SHP77 (cell line): ENCODE measurements at places on chromosomes 3 and 15.

DNA sequence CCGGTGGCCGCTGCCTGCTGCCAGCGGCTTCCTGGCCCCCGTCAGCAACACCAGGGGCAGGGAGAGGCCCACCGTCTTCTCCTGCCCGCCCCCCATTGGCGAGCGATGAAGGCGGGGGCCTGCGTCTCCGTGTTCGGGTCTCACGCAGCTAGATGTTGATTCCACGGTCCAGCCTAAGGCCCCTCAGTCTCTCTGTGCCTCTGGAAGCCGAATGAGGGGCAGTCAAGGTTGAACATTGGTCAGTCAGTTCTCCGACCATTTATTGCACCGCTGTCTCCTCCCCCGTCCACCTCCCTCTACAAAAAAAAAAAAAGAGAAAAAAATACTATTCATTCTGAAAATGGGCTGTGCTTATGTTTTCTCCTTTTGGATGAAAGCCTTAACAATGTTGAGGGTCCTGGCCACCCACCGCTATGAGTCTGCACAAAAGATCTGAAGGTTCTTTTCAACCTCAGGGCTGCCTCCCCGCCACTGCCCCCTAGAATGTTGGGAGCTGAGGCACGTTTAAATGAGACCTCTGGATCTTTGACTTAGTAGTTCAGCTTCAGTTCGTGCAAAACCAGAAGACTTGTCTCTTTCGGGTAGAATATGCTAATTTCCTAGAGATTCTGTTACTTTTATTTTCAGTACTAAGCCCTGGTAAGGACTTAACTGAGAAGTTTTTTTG, 736 bp downstream of the IREB2 start:
- DNase-seq, result no peak

DNA sequence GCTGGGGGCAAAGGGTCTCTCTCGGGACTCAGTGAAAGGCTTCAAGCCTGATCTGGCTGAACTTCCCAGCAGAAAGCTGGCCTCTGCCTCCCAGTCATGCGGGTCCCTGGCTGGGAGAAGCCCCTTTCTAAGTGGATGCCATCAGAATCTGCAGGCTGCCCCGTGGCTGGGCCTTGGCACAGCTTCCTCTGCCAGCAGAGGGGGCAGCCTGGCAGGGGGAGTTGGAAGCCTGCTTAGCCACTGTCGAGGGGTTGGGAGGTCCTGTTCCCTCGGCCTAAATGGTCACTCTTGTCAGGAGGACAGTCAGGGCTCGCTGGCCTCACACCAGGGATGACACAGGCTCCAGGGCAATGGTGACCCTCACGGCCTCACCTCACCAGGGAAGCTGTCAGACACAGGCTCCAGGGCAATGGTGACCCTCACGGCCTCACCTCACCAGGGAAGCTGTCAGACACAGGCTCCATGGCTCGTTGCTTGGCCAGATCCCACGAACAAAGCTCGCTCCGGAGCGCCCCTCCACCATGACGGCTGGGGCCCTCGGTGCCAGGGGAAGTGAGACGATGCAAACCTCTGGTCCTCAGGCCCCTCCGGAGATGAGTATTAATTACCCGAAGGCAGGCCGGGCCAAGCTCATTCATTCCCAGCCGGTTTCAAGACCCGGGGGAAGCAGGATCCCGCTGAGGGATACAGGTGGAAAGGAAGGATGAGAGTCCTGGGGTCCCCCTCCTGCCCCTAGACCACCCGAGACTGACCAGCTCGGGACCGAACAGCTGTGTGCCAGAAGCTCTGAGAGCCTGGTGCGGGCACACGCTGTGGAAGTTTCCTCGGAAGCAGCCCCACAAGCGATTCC, 151.0 kb downstream of the CHSY1 start:
- no peak for DNase-seq

DNA sequence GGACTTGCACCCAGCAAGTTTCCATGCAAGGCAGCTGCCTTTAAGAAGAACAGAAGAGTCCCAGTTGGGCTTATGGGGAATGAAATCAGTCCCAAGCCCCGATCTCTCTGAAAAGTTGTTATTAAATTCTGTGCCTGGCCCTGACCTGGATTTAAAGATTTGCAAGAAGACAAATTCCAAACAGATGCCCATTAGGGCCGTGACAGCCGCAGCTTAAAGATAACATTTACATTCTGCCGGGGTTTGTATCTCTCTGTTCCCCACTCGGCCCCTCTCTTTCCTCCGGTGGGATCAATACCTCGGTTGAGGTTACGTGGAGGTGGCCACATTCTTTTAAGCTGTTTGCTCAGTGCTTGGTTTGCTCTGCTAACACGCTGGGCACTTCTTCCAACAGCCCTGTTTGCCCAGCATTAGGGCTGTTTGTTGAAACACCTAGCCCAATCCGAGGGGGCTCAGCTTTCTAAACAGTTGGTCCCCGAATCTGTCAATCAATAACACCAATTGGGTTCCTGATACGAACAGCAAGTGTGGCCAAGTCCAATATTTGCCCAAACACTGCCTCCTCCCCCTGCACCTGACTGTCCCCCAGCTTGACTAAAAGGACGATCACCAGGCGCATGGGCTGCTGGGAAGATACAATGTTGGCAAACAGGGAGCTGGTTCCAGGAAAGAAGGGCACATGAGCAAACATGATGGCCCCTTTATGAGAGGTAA, 108.6 kb downstream of the RPLP1 start:
- DNase-seq, result peak; percentile 92

- DNase-seq, result no peak
These were observed 57.6 kb downstream of the TMEM44 start for GRCh38 chr3:194575484-194576210.

DNA sequence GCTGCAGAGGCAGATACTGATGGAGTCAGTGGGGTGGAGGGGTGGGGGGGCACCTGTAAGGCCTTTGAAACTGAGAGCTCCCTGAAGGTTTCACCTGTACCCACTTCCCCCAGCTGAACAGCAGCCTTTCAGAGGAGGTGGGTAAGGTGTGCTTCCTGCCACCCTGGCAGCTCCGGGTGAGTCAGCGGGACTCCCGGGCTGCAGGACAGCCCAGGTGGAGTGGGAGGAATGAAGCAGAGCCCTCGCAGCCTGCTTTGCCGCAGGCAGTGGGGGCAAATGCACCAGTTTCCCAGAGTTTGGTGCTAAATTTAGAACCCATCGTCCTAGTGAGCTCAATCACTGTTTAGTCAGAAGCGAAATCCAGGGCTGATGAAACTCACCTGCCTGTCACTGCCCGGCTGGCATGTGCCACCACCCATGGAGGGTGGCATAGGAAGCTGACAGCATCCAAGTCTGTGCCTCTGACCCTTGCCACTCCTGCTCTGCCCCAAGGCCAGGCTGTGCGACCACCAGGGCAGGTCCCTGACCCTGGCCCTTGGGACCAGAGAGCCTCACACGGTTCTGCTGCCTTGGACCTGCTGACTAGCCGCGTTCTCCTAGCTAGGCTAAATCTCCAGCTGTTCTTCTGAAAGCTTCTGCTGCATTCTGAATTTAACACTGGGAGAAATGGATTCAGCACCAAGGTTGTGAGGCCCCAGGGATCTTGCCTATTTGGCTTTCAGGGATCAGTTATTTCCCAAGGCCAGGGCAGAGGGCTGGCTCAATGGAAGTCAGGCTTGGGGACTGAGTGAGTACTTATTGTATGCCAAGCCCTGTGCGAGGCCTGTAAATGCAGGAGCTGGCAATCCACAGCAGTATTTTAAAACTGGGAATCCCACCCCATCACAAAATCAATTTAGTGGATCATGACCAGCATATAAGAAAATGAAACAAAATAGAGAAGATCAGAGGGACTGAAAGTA, 67.3 kb upstream of the RASGRF1 start:
- no peak for DNase-seq

DNA sequence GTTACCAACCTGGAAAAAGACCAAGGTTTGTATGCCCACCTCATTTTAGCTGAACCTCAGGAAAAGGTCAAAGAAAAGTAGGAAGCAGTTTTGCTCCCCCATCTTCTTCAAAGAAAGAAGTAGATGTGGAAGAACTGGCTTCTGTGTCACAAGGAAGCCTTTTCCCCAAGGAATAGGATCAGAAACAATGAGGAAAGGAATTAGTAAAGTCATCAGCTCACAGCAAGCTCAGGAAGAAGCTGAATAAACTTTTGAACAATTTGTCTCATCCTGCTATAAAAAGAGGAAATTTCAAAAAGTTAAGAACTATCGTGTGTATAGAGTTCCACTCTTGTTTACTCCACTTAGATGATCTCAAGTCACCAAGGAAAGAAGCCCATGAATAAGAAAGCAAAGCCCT, 174.2 kb downstream of the PDE8A start:
- DNase-seq, result no peak

DNA sequence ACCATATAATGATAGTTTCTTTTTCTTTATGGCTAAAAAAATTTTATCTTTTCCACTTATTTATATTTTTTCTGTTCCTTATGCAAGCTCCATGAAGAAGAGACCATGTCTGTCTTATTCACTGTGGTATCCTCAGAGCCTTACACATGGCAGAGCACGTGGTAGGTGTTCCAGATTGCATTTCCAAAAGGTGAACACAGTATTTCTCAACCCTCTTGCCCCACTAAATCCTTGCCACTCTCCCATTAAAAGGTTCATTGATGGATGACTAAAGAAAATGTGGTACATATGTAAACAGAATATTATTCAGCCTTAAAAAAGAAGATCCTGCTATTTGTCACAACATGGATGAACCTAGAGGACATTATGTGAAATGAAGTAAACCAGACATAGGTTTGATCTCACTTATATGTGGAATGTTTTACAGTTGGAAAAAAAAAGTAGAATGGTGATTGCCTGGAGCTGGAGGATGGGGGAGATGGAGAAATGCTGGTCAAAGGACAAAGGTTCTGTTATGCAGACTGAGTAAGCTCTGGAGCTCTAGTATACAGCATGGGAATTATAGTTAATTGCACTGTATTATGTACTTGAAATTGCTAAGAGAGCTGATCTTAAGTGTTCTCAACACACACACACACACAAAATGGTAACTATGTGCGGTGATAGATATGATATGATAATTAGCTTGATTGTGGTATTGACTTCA, 266.7 kb downstream of the CNTN3 start:
- no peak for DNase-seq

DNA sequence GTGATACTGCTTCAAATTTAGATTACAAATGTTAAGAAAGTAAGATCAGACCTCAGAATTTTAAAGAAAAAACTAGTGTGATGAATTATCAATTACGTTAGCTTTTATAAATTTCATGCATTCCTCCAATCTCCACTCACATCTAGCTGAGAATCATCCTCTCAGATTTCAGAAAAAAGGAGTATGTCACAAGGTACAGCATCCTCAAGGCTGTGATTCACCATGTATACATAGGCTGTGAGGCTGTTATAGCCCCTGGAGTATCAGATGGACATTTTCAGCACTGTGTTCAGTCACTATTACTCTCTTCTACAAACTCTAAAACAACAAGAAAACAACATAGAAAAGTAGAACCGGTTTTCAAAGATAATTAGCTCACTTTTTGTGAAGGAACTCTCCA, 214.4 kb downstream of the PCCB start:
- DNase-seq, result no peak

DNA sequence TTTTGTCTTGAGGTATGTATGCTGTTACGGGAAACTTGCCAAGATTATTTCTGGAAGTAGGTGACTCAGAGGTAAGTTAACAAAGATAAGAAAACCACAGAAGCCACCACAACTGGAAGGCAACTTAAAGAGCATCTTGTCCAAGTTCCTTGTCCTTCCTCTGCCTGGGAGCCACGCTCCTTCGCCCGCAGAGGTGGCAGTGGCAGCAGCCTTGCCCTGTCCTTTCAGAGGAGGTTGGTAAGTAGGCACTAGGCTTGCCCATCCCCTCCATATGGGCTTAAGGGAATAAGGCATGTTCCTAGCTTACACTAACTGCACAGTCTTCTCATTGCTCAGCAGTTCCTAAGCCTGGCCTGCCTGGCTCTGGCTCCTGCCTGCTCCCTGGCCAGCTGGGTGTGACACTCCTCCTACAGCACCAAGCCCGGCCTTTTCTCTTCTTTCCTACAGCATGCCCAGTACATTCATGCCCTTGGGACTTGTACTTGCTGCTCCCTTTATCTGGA, 48.0 kb upstream of the RAB6B start:
- DNase-seq, result no peak

DNA sequence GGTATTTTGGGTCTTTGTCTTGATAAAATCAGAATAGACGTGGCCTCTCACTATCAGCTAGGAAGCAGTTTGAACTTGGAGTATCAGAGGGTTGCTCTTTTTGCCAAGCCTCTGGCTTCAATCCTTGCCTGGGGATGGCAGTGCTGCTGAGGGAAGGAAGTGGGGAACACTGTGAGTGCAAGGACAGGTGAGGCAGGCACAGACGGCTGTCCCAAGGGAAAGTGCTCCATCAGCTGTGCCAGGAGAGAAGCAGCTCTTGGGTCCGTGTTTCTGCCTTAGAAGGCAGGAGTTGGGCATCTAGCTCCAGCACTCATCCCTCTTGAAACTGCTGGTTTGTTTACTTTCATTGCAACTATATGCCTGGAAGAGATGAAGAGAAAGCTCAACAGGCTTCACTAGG, 33.2 kb downstream of the PML start:
- DNase-seq, result no peak

GRCh38 chr3:178850450-178851190, 221.0 kb downstream of the ZMAT3 start:
- DNase-seq, result no peak

GRCh38 chr3:153404157-153404556, 242.1 kb downstream of the RAP2B start:
- DNase-seq, result no peak

DNA sequence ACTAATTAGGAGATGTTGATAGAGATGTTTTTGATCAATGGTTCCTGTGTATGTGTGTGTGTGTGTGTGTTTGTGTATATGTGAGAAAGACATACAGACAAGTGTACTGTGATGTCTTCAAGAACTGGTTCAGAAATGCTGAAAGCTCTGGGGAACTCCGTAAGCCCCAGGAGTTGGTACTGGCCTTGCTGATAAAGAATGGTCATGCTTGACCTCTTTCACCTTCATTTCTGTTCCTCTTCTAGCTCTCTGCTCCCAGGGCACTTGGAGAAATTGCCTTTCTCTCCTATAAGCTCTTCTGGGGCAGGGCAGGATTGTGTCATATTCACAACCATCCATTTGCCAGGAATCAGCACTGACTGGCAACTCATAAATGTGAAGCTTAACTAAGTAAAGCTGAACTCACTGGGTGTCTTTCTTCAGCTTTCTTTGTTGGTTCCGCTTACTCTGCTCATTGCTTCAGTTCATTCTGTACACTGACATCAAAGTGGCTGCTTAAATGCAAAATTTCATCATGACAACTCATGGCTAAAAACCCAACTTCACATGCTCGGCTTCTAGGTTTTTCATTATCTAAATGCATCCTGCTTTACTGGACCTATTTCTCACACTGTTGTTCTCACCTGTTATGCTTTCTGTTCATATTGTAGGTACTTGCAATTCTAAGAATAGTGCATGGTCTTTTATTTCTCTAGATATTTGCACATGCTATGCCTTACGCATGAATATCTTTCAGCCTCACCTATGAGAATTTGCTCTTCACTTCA, 162.1 kb upstream of the LYSMD4 start:
- DNase-seq, result no peak

- no peak for DNase-seq
These were observed 16.0 kb downstream of the CMSS1 start for GRCh38 chr3:99833617-99834205.

GRCh38 chr15:65938604-65939003, 69.3 kb downstream of the RAB11A start:
- no peak for DNase-seq
